ENCODE measurements at places on chromosomes 6 and 20.

DNA sequence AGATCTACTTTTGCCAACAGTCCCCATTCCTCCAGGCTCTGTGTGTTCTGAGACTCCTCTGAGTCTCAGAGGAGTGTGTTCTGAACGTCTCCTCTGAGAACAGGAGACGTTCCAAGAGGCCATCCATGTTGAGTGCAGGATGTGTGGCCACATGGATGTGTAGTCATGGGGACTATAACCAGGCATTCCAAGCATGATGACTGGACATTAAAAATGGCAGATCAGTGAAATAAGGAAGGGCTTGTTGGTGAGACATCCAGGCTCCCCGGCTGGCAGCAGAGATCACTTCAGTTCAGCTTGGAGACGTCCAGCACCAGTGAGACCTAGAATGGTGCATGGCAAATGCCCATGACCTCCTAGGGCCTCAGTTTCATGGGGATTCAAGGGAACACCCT lies 34.3 kb upstream of the POU5F1 start:
- no peak for DNase-seq

- no peak for DNase-seq
These were observed 148.5 kb downstream of the FOXC1 start for GRCh38 chr6:1758076-1758679.

DNA sequence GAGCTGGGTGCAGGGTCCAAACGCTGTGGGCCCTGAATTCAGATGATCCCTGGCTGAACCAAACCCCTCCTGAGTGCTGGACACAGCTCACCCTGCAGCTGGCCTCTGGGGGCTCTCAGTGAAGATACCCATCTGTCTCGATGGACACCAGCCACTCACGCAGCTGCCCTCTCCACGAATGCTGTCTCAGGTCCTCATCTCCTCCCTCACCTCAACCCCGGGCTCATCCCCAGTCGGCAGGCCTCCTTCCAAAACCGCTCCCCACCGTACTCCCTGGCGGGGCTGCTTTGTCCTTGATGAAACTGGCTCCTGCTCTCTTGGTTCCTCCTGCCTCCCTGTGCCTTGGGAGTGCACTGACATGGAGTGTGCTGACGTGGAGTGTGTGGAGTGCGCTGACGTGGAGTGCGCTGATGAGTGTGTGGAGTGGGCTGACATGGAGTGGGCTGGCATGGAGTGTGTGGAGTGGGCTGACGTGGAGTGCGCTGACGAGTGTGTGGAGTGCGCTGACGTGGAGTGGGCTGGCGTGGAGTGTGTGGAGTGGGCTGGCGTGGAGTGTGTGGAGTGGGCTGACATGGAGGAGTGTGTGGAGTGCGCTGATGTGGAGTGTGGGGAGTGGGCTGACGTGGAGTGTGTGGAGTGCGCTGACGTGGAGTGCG lies 4.1 kb upstream of the YTHDF1 start:
- no peak for DNase-seq

DNA sequence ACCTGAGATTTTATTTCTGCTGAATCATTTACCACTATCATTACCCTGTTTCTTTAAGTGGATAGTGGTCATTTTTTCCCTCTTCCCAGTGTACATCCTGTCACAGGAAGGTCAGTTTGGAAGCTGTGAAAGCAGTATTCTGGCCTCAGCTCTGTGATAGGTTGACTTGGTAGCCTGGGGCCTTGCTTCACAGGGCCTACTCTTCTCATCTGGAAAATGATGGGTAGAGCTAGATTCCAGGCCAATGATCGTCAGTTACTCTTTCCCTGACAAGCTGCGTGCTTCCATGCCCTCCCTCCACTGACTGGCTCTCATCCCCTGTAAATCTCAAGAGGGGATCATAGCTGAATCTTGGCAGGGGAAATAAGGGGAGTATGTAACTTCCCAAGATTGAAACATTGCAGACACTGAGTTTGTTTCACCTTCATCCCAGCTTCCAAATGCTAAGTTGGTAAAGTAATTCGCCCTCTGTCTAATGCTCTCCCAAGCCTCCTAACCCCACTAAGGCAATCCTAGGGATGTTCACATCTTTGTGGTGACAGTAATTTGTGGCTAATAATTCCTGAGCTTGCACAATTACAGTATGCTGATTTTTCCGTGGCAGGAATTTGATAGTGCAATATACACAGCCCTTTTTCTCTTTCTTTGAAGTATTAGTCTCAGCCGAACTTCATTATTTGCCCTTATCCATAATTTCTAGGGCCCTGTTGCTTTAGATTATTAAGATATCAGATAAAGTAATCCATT lies 51.2 kb downstream of the VAPB start:
- no peak for DNase-seq

- peak; percentile 89 for DNase-seq
These were observed 4.5 kb upstream of the TAF8 start for GRCh38 chr6:42045538-42046460.

- peak; percentile 6 for DNase-seq
These were observed 87.3 kb downstream of the PTPRT start for GRCh38 chr20:43102394-43102793.

- no peak for DNase-seq
These were observed 116.3 kb upstream of the FKBP1C start for GRCh38 chr6:63094947-63095346.

DNA sequence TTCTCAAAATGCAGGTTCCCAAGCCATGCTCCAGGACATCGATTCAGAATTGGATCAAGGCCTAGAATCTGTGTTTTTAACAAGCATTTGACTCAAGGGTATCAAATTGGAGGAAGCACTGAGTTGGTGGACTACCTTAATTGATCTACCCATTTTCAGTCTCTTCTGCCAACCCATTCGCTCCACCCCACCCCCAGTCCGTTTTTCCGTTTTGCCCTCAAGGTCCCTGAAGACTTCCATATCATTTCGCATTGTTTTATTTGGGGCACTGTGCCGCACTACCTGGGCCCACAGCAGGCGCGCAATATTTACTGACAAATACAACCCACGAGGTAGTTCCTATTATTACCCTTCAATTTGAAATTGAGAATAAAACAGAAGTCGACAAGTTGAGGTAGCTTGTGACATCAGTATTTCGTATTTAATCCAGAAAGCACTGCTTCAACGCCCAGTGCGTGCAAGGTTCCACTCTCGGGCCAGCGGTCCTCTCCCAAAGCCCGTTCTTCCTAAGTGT lies 557 bp upstream of the DHX35 start:
- DNase-seq, result peak; percentile 56

Measured in activated CD8-positive, alpha-beta T cell treated with anti-CD3 and anti-CD28 coated beads for 36 hours (primary cell).